ENCODE measurements at places on chromosomes 11 and 22.

DNA sequence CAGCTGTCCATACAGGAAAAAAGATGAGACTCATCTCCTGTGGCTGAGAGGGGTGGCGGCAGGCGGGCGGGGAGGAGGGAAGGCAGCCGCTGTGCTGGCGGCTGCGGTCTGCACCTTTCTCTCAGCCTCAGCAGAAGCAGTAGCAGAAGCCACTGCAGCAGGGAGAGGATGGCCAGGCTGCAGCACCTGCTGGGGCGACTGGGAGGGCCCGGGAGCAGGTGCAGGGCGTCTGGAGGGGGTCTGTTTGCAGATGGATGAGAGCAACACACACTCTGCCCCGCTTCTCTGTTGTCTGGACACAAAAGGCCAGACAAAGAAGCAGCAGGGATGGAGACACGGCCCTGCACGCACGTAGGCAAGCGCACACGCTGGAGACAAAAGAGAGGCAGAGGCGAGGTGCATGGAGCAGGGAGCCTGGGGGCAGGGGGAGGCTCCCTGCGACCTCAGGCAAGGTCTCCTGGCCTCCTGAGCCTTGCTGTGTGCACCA lies 9.3 kb upstream of the MIAT start:
- DNase-seq = no peak

DNA sequence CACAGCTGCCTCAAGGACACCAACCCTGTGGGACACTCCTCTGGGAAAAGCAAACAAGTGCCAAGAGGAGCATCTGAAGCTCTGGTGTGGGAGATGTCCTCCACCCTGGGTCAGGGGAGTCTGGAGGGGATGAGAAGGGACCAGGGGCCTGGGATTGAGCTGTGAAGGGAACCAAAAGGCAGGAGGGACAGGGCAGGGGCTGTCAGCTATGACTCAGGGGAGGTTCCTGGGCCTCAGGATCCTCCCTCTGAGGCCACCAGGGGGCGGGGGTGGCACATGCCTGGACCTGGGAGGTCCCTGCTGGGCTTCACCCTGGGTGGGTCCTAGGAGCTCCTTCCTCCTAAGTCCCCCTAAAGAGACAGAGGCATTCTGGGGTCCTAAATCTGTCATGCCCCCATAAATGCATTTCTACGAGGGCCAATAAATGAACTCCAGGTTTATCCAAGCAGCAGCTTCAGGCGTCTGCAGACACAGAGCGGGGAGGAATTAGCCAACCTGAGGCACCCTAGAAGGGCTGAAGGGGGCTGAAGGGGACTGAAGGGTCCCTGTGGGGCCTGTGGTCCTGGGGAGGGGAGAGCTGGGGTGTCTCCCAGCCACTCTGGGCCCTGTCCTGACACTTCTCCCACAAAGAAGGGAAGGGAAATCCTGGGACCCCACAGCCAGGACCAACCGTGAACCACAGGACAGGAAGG lies 31.9 kb upstream of the IGLL5 start:
- DNase-seq = no peak

- DNase-seq = peak; percentile 36
Observed at GRCh38 chr11:57269571-57270021, 32.5 kb upstream of the APLNR start.

DNA sequence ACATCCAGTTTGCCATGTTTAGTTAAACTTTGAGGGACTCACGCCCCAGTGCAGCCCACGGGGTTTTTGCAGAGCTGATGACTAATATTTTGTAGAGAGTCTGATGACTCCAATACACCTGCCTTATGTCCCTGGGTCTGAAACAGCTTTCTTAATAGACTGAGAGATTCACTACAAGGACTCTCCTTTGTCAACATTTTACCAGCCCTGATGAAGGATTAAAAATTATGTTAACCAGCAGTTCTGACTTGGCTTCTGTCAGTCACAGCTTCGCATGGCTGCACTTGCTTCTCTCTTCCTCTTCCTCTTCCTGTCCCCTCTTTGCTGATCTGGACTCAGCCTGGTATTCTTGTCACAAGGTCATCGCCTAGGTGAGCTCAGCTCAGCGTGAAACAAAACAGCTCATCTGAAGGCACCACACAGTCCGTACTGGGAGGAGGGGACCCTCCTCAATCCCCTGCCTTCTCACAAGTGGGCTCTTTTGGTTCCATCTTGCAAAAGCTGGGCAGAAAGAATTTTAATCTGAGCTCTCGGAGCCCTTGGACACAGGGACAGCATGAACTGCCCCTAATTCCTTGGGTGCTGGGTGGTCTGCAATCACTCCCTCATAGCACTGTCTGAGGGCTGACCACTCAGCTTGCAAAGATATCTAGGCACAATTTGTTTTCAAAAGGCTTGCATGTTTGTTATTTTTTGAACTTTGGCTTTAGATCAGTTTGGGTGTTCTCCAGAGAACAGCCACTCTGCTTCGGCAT lies 38.1 kb upstream of the POU2AF1 start:
- no peak for DNase-seq

- no peak for DNase-seq
Observed at GRCh38 chr11:27719546-27719925, 19.3 kb upstream of the BDNF start.

DNA sequence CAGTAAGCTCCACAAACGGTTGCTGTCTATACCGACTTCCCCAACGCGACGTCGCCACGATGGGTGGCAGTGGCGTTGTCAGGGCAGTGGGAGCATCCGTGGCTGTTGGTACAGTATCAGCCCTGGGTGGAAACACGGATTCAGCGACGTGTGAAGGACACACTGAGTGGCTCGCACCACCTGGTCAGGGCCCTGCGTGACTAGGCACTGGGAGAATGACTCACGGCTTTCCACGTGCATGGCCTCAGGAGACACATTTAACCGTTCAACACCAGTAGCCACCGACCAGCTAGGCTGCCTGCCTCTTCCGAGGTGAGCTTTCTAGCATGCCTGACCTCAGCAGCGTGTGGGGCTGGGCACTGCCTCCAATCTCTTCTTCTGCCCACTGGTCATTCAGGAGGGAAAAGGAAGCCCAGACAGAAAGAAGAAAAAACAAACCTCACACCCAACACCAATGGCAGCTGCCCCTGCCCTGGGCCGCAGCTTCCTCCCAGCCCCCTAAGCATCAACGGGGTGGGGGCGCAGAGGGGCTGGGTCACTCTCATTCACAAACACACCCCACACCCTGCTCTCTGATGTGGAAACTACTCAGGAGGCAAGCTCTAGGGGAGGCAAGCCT lies 59.0 kb downstream of the MYH9 start:
- DNase-seq = no peak

- no peak for DNase-seq
Observed at GRCh38 chr11:59174664-59175033, 2.7 kb downstream of the DTX4 start.

DNA sequence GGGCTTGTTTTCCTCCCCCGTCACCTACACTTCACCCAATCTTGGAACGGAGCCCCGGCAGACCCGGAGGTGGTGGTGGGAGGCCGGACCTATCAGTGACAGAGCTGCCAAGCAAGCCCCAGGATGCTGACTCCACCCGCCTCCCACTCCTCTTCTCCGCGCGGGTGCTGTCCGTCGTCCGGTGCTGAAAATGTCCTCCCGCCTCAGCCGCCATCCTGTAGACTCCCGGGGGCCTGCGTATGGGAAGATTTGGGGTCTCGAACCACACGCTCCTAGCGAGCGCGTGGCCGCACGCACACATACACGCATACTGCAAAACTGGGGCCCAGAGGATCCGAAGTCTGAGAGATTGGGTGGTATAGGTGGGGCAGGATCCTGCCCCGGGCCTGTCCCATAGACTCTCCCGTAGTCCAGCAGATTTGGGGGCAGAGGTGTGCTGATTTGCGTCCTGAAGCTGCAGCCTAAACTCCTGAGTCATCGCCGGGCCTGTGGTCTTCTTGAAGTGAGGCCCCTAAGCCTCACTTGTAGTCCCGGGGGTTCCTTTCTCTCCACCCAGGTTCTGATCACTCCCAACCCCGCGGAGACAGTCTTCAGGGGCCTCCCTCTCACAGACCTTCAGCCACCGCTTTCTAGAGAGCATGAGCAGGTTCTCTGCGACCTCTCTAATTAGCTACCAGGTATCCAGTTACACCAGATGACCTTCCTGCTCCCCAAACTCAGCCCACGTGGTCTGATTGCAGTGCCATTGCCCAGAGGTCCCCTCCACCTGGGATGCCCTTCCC lies 796 bp upstream of the YIF1A start:
- DNase-seq = no peak

DNA sequence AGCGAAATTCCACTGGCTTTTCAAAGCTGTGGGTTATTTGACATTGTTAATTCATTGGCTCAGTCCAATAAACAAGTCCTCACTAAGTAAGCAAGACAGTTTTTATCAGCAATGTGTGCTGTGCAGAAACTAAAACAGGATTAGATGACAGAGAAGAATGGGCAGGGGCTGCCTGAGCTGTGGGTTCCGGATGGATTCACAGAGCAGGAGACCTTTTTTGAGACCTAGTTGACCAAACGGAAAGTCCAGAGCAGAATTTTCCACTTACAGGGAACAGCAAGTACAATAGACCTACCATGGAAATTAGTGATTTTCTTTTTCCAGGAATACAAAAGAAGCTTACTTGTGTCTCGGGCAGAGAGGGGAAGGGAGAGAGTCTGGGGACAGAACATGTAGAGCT lies 5.2 kb upstream of the KDM4F start:
- no peak for DNase-seq

DNA sequence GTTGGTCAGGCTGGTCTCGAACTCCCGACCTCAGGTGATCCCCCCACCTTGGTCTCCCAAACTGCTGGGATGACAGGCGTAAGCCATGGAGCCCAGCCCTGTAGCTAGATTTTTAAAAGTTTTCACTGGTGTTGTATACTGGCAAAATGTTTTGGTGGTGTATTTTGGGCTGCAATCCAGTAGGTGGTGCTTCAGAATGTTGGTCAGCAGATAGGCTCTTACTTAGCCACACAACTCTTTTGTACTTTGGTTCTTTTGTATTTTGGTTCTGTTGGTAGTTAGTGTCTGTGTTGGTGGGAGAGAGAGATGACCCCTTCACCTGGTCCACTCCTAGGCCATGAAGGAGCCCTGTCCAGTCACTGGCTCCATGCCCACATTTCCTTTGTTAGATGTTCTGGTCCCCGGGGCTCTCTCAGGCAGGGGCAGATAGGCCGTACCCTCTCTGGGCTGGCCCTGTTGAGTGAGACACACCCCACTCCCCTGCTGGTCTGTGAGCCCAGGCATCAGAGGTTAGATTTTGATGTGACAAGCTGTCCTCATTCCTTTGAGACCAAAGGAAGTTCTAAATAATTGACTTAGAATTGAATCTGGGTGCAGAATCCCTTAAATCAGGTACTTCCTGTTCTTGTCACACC lies 123.8 kb downstream of the DDX10 start:
- no peak for DNase-seq

GRCh38 chr11:14907411-14908213 lies 15.6 kb upstream of the CYP2R1 start:
- peak; percentile 32 for DNase-seq

GRCh38 chr11:66983275-66983924 lies 8.3 kb downstream of the C11orf86 start:
- DNase-seq = no peak

GRCh38 chr11:42315267-42315666 lies 855.8 kb upstream of the LRRC4C start:
- DNase-seq = no peak

DNA sequence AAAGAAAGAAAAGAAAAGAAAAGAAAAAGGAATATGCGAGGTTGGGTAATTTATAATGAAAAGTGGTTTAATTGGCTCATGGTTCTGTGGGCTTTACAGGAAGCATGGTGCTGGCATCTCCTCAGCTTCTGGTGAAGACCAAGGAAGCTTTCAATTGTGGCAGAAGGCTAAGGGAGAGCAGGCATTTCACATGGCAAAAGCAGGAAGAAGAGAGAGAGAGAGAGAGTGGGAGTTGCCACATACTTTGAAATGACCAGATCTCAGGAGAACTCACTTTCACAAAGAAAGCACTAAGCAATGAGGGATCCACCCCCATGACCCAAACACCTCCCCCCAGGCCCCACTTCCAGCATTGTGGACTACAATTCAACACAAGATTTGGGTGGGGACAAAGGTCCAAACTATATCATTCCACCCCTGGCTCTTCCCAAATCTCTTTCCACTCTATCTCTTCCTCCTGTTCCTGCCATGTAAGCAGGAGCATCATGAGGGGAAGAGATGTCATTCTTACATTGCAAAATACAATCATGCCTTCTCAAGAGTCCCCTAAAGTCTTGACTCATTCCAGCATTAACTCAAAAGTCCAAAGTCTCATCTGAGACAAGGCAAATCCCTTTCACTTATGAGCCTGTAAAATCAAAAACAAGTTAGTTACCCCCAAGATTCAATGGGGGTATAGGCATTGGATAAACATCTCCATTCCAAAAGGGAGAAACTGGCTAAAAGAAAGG lies 38.9 kb downstream of the LINC01488 start:
- DNase-seq = no peak

DNA sequence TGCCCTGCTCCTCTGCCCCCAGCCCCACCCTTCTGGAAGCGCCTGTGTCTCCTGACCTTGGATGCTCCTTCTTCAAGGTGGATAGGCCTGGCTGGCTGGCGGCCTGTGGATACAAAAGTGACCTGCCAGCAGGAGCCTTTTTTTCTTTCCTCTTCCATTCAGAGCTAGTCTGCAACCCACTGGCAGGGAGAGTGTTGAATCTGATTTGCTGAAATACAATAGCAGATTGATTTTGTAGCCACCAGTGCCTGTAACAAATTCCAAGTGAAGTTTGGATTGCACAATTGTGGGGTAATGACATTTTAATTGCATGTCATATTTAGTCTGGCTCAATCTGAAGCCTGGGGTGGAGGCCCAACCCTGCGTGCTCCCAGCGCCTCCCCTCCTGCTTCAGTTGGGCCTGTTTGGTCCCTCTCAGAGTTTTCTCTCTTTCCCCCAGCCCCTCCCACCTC lies 97.2 kb downstream of the GRIK4 start:
- DNase-seq = no peak

GRCh38 chr11:85913513-85913912 lies 58.3 kb downstream of the CCDC83 start:
- DNase-seq = no peak

GRCh38 chr22:44297470-44298061 lies 15.2 kb downstream of the SHISAL1 start:
- DNase-seq = no peak

DNA sequence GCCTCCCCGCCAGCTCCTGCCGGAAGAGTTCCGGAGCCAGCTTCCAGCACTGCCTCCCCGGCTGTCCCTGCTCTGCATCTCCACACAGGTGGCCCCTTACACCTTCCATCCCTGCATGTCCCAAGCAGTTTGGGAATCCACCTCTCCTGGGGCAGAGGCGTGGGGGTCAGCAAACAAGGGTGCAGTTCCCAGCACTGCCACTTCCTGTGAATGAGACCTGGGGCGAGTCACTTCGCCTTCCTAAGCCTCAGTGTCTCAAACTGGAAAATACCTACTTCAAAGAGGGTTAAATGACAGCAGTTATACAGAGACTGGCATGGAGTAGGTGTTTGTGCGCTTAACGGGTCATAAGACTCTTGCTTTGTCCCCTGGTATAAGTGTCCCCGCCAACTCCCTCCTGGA lies 5.2 kb downstream of the CYTH4 start:
- no peak for DNase-seq

GRCh38 chr11:92211576-92212167 lies 12.9 kb upstream of the FAT3 start:
- DNase-seq = no peak

- no peak for DNase-seq
Observed at GRCh38 chr11:7552666-7553065, 38.9 kb downstream of the PPFIBP2 start.

Measured in LNCaP clone FGC (cell line).